ENCODE measurements at places on chromosomes 2 and 18.

- DNase-seq, result no peak
These were observed 151.5 kb downstream of the NCK2 start for GRCh38 chr2:105895990-105896764.

DNA sequence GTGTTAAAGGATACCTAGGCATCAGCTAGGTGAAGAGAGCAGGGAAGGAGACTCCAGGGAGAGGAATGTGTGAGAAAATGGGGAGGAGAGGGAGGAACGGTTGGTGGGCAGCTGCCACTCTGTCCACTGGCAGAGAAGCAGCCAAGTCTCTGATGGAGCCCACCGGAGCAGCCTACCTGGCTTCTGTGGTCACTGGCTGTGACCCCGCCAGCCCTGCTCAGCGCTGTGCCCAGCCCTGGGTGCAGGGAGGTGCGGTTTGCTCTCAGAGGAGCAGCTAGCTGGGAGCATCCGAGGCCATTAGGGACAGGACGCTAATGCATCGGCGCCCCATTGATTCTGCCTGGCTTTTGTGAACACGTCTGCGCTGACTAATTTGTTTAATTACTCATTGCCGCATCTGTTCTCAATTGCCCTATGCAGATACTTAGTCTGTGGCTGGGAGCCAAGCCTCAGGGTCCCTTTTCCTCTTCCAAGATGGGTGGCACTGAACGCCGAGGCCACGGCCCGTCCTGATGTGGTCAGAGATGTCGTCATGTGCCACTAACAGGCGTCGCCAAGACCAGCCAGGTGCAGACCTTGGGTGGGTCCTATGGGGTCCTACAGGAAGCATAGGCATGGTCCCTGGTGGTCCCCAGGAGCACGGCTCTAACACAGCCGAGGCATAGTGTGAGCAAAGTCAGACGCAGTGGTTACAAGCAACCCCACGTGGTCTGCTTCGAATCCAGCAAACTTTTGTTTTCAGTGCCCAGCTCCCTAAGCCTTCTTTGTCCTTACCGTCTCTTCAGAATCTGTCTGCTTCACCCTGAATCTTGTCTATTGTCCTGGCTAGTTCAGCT is 82.0 kb downstream of the RRM2 start:
- DNase-seq, result no peak

DNA sequence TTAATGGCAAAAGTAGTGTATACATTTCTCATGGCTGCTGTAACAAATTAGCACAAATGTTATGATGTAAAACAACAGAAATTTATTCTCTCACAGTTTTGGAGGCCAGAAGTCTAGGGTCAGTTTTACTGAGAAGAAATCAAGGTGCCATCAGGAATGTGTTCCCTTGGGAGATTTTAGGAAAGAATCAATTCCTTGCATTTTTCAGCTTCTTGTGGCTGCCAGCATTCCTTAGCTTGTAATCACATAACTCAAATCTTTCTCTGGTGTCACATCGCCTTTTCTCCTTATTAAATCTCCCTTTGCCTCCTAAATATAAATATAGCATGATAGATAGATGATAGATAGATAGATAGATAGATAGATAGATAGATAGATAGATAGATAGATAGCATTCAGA is 307.0 kb upstream of the REG3G start:
- no peak for DNase-seq

DNA sequence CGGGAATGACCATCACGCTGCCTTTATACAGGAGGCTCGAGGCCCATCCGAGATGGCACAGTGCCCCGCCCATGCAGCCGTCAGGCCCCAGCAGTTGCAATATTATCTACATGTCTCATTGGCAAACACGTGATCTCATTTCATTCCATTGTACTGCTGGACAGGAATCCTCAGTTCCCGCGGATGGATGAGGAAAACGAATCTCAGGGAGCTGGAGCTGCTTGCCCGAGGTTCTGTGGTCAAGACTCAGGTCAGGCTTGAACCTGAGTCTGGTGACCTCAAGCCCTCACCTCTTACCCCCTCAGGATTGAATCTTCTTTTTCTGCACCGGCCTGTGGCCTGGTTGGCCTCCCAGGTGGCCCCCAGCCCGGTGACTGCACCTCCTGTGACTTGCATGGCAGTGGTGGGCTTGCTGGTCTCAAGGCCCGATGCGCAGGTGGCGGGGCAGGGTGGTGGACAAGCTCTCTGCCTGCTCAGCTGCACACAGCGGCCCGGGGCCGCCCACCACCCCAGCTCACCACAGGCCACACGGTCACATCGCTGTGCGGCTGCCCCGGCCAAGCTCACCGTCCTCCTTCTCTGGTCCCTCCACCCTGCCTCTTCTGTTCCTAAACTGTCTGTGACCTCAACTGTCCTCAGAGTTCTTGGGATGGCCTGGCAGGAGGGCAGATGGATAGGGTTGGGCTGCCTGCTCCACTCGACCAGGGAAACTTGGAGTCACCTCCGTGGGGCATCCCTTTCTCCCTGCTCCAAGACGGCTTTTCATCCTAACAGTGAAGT is 52.0 kb upstream of the HS6ST1 start:
- no peak for DNase-seq

DNA sequence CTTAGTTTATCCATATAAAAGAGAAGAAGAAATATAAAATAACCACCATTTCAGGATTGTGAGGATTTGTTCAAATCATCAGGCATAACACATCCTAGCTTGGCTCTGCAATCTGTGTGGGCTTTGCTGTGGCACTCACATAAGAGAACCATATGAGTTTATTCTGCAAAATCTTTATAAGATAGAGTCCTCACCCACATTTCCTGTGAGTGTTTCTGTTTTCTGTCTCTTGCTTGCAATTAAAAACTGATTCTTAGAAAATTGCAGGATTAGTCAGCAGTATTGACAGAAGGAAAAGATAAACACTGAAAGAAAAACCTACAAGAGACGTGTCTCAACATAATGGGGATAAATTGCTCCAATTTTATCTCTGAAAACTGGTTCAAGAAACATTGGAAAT is 258.5 kb downstream of the RND3 start:
- no peak for DNase-seq

DNA sequence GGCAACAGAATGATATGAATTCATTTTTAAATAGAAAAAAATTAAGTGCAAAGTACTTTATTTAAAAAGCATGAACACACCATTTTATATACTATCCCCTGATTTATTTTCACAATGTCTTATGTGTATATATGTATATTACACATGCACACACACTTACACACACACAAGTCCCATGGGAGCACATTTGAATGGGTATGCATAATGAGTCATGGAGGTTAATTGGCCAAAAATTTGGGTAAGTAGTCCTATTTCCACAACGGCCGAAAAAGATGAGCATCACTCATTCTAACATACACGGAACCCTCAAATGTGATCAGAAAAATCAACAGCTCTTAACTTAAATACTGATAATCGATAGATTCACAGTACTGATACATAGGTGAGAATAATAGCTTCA is 97.4 kb upstream of the NABP1 start:
- no peak for DNase-seq

DNA sequence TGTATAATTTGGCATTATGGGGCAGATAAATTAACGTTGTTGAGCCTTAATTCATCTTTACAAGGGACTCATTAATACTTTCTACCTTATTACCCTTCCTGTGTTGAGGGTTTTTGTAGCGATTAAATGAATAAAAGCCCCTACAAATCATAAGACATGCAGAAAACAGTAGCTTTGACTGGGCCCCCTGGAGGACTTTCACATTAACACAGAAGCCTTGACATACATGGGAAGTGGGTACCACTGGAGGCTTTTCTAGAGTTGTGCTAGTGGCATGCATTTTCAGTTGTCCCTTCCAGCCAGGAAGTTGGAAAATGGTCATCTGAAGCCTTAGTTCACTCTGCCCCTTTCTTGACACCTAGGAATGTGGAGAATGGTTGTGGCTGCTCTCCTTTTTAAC is 30.2 kb downstream of the MTA3 start:
- no peak for DNase-seq

- DNase-seq, result no peak
These were observed 200.6 kb downstream of the NAPG start for GRCh38 chr18:10726198-10727068.

- no peak for DNase-seq
These were observed 5.8 kb upstream of the D2HGDH start for GRCh38 chr2:241728627-241729026.

DNA sequence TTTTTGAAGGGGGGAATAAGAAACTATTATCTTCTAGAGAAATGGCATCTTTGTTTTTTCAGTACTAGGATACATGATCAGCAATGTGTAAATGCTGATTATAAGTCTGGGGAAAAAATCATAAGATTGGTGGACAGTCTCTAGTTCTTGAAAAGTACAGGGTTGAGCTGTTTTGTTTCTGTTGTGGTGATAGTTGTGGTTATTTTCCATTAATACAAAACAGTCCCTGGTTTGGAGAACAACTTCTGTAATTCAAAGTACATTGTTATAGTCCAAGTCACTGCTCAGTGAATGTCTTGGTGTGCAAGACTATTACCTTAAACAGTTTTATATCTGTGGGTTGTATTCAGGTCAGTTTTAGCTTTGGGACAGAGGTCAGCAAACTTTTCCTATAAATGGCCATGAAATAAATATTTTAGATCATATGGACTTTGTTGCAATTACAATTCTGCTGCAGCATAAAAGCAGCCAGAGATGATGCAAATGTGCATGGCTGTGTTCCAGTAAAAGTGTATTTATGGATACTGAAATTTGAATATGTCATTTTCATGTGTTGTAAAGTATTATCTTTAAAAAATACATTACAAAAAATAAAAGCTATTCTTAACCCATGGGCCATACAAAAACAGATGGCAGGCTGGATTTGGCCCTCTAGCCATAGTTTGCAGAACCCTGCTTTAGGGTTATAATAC is 111.0 kb downstream of the CERS6 start:
- no peak for DNase-seq

GRCh38 chr2:240450532-240451107 is 15.2 kb downstream of the GPC1 start:
- no peak for DNase-seq

GRCh38 chr18:27713738-27714095 is 463.2 kb downstream of the CDH2 start:
- DNase-seq, result no peak

DNA sequence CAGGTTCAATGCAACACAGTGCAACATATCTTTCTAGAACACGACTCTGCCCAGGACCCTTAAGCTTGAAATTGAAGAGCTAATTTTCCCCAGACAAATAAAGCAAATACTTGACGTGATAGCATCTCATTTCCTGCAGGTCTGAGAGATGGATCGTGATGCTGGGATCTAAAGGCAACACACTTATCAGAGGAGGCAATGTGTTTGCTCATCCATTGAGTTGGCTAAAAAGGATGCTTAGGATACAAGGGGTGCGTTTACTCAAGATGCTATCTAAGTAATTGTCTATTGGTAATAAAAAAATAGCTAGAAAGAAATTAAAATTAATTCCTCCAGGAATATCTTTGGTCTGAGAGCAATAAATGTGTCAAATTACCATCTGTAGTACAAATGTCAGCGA is 129.0 kb downstream of the SOCS6 start:
- no peak for DNase-seq
